ENCODE measurements at places on chromosomes 13 and 19.

DNA sequence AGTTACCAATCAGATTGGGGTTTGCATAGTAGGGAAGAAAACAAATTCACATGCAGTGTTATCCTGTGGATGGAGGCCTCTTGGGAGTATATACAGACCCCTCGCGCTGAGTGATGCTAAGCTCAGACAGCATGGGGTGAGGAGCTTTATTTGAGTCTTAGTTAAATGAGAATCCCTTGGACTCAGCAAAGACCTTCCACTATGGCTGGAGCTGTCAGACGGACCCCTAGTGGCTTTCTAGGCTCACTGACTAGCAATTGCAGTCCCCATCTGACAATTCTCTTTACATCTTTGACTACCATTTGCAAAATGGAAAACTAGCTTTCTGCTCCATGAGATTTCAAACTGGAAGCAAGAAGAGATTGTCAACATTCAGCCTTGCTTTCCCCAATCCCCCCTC, 90.4 kb downstream of the STOML3 start:
- DNase-seq: no peak

DNA sequence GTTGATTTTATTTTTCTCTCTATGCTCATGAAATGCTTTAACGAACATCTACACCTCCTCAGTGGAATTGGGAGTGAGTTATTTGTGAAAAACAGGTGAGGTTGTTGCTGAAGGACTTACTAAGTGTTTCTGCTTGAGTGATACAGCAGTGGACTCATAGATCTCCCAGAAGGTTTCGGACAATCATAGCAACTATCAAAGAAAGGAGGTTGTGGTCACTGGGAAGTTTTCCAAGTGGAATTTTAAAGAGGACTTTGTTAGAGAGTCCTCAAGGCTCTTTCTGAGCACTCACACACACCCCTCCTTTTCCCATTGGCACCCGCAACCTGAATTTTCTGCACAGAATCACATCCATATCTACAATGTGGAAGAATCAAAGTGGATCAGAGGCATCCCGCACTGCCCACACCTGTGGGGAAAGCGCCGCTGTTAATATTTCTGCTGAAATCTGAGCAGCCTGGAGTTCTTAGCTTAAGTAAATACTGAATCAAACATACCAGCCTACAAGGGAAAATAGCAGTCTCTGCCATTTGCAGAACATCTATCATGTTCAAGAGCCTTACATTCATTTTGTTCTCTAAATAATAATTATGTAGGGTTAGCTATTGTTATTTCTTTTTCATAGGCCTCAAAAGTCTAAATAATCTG, 719.4 kb downstream of the DIAPH3 start:
- no peak for DNase-seq

DNA sequence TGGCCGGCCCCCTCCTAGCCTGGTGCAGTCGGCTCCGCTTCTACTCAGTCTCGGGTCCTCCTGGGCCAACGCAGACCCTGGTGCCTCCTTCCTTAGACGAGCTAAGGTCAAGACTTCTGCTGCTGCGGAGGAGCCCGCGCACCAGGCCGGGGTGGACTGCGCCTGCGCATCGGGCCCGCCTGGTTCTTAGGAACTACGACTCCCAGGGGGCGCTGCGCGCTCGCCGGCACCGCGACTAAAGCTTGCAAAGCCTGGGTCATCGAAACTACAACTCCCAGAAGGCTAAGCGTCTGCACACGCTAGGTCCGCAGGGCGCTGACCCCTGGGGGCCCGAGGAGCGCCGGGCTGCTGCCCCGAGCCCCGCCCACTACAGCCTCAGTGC, at the start of gene ZNF835:
TSS of gene ZNF835 (minus strand) at position 145 of the 382 bp plus-strand sequence. CDS start 6,559 bp downstream, outside the sequence.
- peak; percentile 79 for DNase-seq

DNA sequence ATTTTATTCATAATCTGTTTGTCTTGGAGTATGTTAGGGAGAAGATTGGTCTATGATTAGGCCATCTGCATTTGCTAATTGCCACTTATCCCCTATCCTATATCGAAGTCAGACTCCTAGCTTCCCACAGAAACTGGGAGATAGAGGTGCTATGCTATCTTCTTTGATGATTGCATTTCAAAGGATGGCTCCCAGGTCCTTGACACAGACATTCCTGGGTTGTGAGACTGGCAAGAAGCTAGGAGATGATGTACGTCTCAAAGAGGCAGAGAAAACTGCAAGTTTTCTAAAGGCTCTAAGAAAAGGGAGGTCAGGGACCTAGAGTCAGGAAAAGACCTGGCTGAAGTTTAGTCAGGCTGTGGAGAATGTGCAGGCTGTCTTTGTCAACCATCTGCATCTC, 1251.9 kb downstream of the PCDH17 start:
- no peak for DNase-seq

GRCh38 chr13:112793545-112794445, 104.0 kb downstream of the ATP11A start:
- no peak for DNase-seq

DNA sequence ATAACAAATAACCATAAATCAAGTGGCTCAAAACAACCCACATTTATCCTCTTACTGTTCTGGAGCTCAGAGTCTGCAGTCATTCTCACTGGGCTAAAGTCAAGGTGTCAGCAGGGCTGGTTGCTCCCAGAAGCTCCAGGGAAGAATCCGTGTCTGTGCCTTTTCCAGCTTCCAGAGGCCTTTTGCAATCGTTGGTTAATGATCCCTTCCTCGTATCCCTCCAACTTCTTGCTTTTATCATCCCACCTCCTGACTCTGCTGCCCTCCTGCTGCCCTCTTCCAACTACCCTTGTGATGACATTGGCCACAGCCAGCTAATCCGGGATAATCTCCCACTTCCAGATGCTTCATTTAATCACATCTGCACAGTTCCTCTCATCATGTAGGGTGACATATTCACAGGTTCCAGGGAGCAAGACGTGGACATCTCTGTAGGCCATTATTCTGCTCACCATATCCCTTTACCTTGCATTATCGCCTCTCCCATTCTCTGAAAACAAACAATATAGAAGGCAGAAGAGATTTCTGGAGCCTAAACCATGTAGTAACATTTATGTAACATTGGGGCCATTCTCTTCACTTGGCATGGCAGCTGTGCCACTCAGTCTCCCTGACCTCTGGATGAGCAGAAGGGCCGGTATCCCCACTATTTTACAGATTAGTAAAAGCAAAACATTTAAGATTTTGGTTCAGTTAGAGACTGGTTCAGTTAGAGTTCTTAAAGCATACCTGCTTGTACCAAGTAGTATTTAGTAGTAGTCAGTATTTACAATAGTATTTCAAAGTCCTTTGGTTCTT, 53.5 kb downstream of the RFC3 start:
- no peak for DNase-seq

DNA sequence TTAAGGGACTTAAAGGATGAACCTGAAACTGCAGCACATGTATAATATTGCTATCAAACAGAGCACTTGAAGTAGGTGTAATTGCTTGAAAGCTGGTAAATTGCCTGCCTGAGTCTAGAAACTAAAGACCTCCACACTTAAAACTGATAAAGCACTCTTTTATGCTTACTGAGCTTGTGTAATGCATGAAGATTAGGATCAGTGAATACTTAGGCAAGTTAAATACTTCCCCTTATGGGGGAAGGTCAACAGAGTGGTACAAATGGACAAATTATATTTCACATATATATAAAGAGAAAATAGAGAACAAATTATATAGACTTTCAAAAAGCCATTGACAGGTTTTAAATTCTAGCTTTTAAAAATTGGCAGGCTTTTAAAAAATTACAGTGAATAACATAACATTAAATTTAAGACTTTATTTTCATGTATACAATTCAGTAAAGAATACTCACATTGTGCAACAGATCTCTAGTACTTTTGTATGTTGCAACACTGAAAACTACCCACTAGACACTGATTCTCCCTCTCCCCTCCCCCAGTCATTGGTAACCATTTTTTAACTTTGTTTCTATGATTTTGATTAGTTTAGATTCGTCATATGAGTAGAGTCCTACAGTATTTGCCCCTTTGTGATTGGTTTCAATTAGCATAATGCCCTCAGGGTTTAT, 23.9 kb downstream of the PIBF1 start:
- no peak for DNase-seq

DNA sequence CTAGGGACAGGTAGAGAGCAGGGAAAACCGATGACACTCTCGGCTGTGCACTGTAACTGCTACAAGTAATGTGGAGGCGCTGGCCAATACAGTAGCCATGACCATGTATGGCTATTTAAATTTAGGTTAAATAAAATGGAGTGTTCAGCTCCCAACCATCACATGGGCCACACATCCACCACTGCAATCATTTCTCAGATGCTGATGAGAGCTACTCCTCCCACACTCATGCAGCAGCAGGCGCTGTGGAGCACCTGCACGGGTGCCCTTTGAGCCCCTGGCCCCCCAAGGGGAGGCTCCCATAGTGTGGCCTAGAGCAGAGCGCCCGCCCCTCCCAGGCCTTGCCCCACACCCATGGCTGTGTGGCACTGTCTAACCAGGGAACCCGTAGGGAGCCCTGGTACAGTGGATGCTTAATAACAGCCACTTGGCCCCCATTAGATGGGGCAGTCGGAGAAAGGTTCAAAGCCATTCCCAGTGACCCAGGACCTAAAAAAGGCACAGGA, 6.0 kb downstream of the ACP4 start:
- DNase-seq: no peak

GRCh38 chr13:83895994-83896580, 13.8 kb upstream of the SLITRK1 start:
- no peak for DNase-seq

GRCh38 chr13:20073775-20074174, 87.1 kb downstream of the GJA3 start:
- DNase-seq: no peak

Data from skin of body (tissue), 3 donors.